ENCODE measurements at places on chromosomes 7 and 10. TPM values are rescaled to one million over a fixed set of nuclear protein-coding genes. Genes with fewer than 3 reads are reported as not detected.

IL15RA gene
- total RNA-seq: 1.00 TPM

SLC16A9 gene
- total RNA-seq: not detected

OR2A42 gene
- total RNA-seq: not detected

STEAP1B gene
- total RNA-seq: 23.9 TPM

PBLD gene
- total RNA-seq: 2.7 TPM

OR2A12 gene
- not detected for total RNA-seq

RSU1 gene
- 94.9 TPM for total RNA-seq

LRIT1 gene
- not detected for total RNA-seq

PPIF gene
- total RNA-seq: 54.9 TPM

OR6B1 gene
- total RNA-seq: not detected

CASD1 gene
- total RNA-seq: 30.2 TPM

CTBP2 gene
- total RNA-seq: 110 TPM

OR2A5 gene
- total RNA-seq: not detected

FERD3L gene
- not detected for total RNA-seq

TRIP6 gene
- 94.7 TPM for total RNA-seq

UBE2H gene
- total RNA-seq: 29.5 TPM

XPNPEP1 gene
- 191 TPM for total RNA-seq

PILRA gene
- not detected for total RNA-seq

PKD2L1 gene
- total RNA-seq: not detected

HECW1 gene
- total RNA-seq: not detected

ATRNL1 gene
- total RNA-seq: 22.9 TPM

GPR37 gene
- total RNA-seq: 3.1 TPM

ZNF853 gene
- 0.15 TPM for total RNA-seq

PDE1C gene
- total RNA-seq: 0.34 TPM

UBE3C gene
- total RNA-seq: 91.2 TPM

MBL2 gene
- total RNA-seq: under 0.01 TPM

NEUROG3 gene
- not detected for total RNA-seq

ZC3HAV1 gene
- 49.8 TPM for total RNA-seq

GET4 gene
- 17.4 TPM for total RNA-seq

POT1 gene
- 20.6 TPM for total RNA-seq

ANKRD61 gene
- total RNA-seq: not detected

ACSM6 gene
- not detected for total RNA-seq

CFAP43 gene
- 1.0 TPM for total RNA-seq

TLX1 gene
- total RNA-seq: not detected

CAV1 gene
- total RNA-seq: 70.0 TPM

CALCR gene
- total RNA-seq: 0.36 TPM

TMEM176A gene
- total RNA-seq: not detected

SH2D4B gene
- not detected for total RNA-seq

MARVELD1 gene
- 104 TPM for total RNA-seq

ASL gene
- 23.3 TPM for total RNA-seq

NYAP1 gene
- under 0.01 TPM for total RNA-seq

KCND2 gene
- under 0.01 TPM for total RNA-seq

BTAF1 gene
- 44.3 TPM for total RNA-seq

AGMO gene
- 0.36 TPM for total RNA-seq

C10orf105 gene
- not detected for total RNA-seq

CUTC gene
- total RNA-seq: 9.3 TPM

ITGB1 gene
- 599 TPM for total RNA-seq

TMEM213 gene
- not detected for total RNA-seq

RAB19 gene
- not detected for total RNA-seq

FAM25C gene
- total RNA-seq: not detected

PDIA4 gene
- 229 TPM for total RNA-seq

CPA2 gene
- not detected for total RNA-seq

CALN1 gene
- total RNA-seq: under 0.01 TPM

EDRF1 gene
- total RNA-seq: 33.4 TPM

ANKIB1 gene
- total RNA-seq: 66.9 TPM

NKX2-3 gene
- total RNA-seq: not detected
